ENCODE measurements at places on chromosomes 3 and 15. TPM values are rescaled to one million over a fixed set of nuclear protein-coding genes. Genes with fewer than 3 reads are reported as not detected.

GRCh38 chr15:94306700-94307650, 75.6 kb downstream of the MCTP2 start:
- no peak for DNase-seq

- peak; percentile 29 for DNase-seq
Measured at GRCh38 chr15:80694611-80695098, 455 bp upstream of the ABHD17C start.

The KIF7 gene
- 4.1 TPM for polyA plus RNA-seq

- DNase-seq, result no peak
Measured at GRCh38 chr15:45333550-45333949, 44.8 kb downstream of the GATM start.

GRCh38 chr3:161031134-161031533, 74.0 kb downstream of the B3GALNT1 start:
- no peak for DNase-seq

GRCh38 chr3:63980019-63980418, 43.3 kb downstream of the PSMD6 start:
- DNase-seq, result no peak

GRCh38 chr15:94040541-94041248, 190.7 kb upstream of the MCTP2 start:
- no peak for DNase-seq

The FES gene
- 0.45 TPM for polyA plus RNA-seq

GRCh38 chr3:66593978-66594377, 93.2 kb upstream of the LRIG1 start:
- peak; percentile 79 for DNase-seq

- DNase-seq, result no peak
Measured at GRCh38 chr3:29534006-29534405, 253.1 kb downstream of the RBMS3 start.

GRCh38 chr15:31497838-31498237, 171.2 kb downstream of the KLF13 start:
- no peak for DNase-seq

- no peak for DNase-seq
Measured at GRCh38 chr3:71673486-71673885, 51.7 kb downstream of the EIF4E3 start.

- DNase-seq, result no peak
Measured at GRCh38 chr15:57150066-57150865, 226.0 kb upstream of the CGNL1 start.

GRCh38 chr3:24263069-24263668, 231.5 kb downstream of the THRB start:
- DNase-seq, result no peak

The SCN11A gene
- polyA plus RNA-seq, result 0.01 TPM

The OR5H14 gene
- polyA plus RNA-seq, result not detected

The PLA2G4D gene
- not detected for polyA plus RNA-seq

GRCh38 chr3:132187746-132188145, 129.5 kb upstream of the ACP3 start:
- no peak for DNase-seq

GRCh38 chr3:152222327-152222726, 46.4 kb upstream of the MBNL1 start:
- DNase-seq, result no peak

Data from A549 (cell line).